ENCODE measurements at places on chromosomes 7 and 10. TPM values are rescaled to one million over a fixed set of nuclear protein-coding genes. Genes with fewer than 3 reads are reported as not detected.

MALRD1 gene
- not detected for total RNA-seq

TMEM196 gene
- total RNA-seq: not detected

HSPB1 gene
- 1,196 TPM for total RNA-seq

MPLKIP gene
- 38.8 TPM for total RNA-seq

AUTS2 gene
- 3.0 TPM for total RNA-seq

PDK4 gene
- 9.1 TPM for total RNA-seq

CACNB2 gene
- total RNA-seq: not detected

All from A549 treated with CORT108297 at 1 μM for 4 hours (cell line).